ENCODE measurements at places on chromosomes 4 and X.
A peak's percentile ranks its signal among the peaks of the same experiment; 100 is the strongest.

DNA sequence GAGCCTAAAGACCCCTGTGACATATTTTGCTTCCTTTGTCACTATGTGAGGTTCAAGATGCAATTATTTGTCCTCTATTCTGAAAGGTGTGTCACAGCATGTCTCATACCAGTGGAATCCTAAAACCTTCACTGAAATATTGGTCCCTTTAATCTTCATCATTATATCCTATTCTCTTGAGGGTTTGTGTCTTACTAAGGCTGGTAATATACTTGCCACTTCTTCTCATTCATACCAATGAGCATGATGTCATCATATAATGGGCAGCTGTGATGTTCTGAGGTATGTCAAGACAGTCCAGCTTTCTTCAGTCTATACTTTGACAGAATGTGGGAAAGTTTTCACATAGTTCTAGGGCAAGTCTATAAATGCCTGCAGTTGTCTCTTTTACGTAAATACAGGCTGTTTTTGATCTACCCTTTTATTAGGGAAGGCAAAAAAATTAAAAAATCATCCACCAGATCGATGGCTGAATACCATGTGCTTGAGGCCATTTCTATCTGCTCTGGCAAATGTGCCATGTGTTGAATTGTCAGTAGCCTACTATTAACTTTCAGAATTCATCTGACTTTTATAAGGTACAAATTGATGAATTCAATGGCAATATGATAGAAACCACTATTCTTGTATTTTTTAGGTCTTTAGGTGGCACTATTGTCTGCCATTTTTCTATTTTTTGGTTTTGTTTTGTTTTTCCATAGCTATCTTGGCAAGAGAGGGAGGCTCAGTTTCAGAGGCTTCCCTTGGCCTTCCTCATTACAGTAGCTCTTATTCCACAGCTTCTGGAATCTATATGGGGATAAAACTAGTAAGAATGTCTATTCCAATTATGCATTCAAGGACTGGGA lies 209.0 kb downstream of the PPARGC1A start:
- DNase-seq: peak; percentile 6

DNA sequence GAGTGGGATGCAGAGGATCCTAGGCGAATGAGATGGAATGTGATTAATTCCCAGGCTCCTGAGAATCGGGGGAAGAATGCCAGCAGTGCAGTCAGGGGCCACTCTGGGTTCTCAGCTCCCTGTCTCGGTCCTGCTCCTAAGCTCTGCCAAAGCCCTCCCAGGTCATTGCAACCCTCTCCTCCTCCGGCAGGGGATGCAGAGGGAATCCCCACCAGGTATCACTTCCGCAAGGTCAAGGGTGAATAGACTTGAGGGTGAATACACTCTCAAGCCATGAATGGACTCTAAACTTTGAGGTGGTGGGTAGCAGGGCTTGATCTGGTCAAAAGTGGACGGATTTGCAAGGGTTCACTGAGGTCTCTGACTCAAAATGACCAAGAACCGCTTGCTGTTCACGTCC lies 139.3 kb upstream of the MXRA5 start:
- DNase-seq: no peak

DNA sequence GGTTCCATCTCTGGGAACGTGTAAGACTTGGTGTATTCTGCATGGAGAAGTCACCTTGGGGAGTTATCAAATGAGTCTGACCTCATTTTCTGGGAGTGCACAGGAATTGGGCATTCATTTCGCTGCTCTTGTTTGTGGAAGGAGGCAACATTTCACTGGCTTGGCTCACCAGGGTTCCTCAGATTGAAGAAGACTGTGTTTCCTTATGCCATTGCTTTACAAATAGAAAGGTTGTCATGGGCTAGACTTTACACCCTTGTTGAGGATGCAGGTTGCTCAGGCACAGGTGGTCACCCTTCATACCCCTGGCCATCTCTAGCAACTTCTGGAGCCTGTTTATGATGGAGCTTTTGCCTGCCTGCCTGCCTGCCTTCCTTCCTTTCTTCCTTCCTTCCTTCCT lies 114.4 kb downstream of the AASDH start:
- DNase-seq: no peak

- DNase-seq: no peak
Observed at GRCh38 chrX:154032160-154032559, 12.5 kb upstream of the IRAK1 start.

DNA sequence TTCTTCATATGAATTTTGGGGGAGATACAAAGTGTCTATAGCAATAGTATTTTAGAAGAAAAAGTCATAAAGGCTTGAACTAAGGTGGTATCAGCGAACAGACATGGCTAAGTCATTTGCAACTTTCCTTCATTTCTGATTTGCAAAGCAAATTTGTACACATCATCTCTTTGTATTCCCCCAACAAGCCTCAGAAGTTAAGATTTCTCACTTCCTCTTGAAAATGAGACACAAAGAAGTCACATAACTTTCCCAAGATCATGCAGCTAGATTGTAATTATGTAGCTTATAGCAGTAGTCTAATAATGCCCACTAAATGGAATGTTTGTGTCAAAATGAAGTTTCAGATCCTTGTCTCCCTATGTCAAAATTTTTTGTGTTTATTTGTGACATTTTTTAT lies 709.8 kb upstream of the HS3ST1 start:
- DNase-seq: no peak

- no peak for DNase-seq
Observed at GRCh38 chrX:153728951-153729631, 4.4 kb downstream of the ABCD1 start.

DNA sequence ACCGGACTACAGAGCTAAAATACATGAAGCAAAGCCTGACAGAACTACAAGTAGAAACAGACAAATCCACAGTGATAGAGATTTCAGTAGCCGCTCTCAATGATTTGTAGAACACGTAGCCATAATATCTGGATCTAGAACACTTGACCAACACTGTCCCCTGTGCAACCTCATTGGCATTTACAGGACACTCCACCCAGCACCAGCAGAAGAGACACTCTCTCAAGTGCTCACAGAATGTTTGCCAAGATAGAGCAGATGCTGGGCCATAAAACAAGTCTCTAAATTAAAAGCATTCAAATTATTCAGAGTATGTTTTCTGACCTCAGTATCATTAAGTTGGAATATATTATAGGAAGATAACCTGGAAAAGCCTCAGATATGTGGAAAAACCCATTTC lies 21.7 kb downstream of the HTT start:
- DNase-seq: no peak

DNA sequence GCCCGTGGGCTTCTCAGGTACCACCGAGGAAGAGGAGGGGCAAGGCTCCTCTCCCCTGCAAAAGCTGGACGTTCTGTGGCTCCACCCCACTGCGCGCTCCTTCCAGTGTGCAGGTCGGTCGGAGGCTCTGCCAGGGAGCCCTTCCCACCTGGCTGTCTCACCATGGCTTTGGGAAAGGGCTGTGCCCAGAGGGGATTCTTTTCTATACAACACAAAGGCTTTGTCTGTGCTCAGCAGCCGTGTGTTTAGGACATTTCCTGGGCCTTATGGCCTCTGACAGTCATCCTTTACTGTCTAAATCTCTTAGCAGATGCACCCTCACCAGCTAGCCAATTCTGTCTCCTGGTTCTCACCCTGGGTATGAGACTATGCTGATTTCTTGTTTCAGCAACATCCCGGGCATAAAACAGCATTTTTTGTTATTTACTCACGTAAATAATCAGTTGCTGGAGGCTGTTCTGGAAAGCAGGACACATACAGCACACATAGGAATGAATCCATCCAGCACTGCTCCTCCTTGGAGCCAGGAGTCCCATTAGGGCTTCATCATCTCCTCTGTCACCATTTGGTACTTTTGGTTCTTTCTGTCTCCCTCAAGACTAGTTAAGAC lies 20.4 kb upstream of the ATXN3L start:
- no peak for DNase-seq

GRCh38 chr4:184721254-184721653 lies 12.6 kb downstream of the CENPU start:
- no peak for DNase-seq

GRCh38 chrX:125170459-125170858 lies 149.2 kb upstream of the TEX13C start:
- DNase-seq: no peak

DNA sequence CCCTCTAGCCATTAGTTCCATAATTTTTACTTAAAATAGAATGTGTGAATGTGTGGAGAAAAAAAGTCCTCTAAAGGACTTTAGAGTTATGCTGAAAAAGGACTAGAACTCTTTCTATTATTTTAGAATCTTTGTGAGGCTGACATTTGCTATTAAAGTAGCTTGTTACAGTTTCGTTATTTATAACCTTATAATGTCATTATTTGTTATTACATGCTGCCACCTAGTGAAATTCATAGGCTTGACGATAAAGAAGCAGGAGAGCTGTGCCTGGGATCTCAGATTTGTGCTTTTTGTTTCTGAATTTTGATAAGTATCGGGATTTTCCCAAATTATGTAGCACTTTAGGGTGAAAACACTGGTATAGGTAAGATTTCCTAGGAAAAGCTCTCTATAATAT lies 38.5 kb upstream of the TAPT1 start:
- peak; percentile 44 for DNase-seq

GRCh38 chr4:113209153-113209552 lies 159.7 kb downstream of the ANK2 start:
- no peak for DNase-seq

GRCh38 chr4:95084584-95084983 lies 326.8 kb downstream of the BMPR1B start:
- no peak for DNase-seq

DNA sequence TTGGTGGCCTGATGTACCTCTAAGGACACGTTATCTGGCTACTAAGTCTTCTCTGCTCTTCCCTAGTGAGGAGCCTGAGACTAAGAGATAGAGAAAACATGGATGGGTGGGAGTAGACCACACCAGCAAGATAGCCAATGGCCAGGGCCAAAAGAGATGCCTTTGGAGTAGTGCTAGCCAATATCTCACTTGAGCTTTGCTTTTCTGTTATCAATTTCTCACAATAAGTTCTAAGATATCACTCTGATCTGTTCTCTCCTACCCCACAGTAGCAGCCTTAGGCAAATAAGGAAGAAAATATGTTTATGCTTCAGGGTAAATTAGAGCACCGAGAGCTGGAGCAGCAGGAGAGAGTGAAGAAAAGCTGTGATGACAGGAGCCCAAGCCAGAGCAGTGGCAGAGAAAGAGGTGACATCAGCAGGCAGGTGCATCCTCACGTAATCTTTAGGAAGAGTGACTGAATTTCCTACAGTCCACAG lies 343.9 kb upstream of the NOCT start:
- DNase-seq: no peak

GRCh38 chr4:183675625-183676024 lies 16.5 kb downstream of the TRAPPC11 start:
- no peak for DNase-seq

GRCh38 chr4:17688011-17688441 lies 73.6 kb downstream of the MED28 start:
- no peak for DNase-seq

- no peak for DNase-seq
Observed at GRCh38 chrX:1239681-1240142, 27.3 kb upstream of the CRLF2 start.

GRCh38 chr4:131347816-131348215 lies 1801.3 kb upstream of the PCDH10 start:
- no peak for DNase-seq

- DNase-seq: no peak
Observed at GRCh38 chrX:129449148-129449547, 74.1 kb downstream of the SMARCA1 start.

DNA sequence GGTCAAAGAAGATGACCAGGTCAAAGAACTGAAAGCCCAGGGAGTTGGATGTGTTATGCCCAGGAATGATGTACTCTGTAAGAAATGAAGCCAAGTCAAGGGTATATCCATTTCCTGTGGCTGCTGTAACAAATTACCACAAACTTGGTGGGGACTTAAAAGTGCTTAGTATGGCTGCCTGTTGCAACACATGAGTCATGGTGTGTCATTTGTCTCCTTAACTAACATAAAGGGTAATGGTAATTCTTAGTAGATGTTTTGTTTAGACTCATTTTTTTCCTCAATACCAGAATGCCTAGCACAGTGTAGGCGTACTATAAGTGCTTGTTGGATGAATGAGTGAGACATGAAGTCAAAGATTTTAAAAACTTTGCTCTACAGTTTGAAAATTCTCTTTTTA lies 45.7 kb downstream of the SYTL5 start:
- DNase-seq: peak; percentile 36

- DNase-seq: peak; percentile 52
Observed at GRCh38 chr4:10403633-10404445, 53.4 kb downstream of the ZNF518B start.

DNA sequence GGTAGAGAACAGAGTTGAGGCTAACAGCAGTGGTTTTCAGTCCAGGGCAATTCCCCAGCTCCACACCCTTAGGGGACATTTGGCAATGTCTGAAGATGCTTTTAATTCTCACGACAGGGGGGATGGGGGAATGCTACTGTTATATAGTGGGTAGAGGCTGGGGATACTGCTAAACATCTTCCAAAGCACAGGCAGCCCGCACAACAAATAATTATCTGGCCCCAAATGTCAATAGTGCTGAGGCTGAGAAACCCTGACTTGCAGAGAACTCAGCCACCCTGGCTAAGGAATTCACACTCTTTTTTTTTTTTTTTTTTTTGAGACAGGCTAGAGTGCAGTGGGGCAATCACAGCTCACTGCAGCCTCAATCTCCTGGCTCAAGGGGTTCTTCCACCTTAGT lies 60.6 kb downstream of the POLR2B start:
- DNase-seq: no peak
